ENCODE measurements at places on chromosomes 3 and 15.

DNA sequence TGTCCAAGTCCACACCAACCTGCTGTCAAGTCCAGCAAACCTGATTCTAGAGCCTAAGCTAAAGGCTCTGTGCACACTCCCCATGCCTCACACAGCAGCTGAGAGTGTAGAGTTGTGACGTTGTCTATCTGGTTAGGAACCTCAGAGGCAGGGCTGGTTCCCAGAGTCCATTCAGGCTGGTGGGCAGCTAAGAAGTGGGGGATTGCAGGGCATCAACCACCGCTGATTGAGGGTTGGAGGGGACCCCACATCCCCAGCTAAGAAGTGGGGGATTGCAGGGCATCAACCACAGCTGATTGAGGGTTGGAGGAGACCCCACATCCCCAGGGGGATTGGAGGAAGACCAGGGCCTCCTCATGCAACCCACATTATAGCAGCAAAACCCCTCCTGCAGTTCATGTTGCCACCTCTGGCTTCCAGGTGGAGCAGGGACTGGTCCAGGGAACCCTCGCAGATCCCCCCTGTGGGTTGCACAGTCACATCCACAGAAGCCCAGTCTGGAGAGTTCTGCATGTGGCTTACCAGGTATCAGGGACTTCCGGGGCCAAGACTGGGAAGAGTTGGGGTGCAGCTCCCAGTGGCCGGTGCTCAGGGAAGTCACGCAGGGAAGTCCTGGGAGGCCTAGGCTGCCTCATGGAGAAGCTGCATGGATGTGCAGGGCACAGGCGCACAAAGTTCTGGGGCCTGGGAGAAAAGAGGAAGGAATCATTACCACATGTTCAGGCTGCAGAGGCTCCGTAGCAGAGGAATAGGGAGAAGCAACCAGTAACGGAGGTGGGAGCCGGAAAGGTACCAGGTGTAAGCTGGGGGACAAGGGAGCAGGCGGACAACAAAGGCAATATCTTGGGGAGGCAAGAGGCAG lies 71.4 kb upstream of the PCSK6 start:
- no peaks in the 10 kb centered on the region for H3K4me1 ChIP-seq
- no peak for DNase-seq
- H3K27me3 ChIP-seq = peaks cover 29% of the 10 kb centered on the region
- H3K4me3 ChIP-seq = no peak overlapping the region
- no peaks in the 10 kb centered on the region for H3K36me3 ChIP-seq

DNA sequence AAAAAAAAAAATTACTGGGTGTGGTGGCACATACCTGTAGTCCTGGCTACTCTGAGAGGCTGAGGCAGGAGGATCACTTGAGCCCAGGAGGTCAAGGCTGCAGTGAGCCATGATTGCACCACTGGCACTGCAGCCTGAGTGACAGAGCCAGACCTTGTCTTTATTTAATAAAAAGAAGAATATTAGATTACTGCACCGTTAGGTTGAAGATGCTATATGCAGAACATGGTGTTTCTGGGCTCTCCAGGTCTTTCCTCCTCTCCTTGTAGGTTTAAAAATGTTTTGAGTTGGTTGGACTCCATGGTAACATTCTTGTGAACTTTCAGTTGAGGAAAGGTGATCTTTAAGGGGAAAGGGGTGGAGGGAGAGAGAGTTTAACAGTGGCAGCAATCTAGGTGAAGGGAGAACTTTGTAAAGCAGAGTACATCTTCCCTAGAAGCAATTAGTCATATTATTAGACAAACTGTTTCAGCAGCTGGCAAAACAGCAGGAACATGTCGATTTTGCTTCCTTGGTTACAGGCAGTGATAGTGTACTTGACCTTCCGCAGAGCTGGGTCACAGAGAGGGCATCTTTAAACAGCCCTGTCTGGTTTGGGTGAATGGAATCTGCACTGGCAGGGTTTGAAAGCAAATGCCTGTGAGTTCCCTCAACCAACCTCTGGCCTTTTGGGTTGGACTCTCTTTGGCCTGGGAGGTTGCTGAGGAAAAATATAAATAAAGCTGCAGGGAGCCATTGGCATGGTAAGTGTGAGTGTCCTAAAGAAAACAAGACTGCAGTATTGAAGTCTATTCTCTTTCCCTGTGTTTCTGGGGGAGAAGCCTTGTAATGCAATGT lies 42.8 kb downstream of the NR2C2 start:
- no peak overlapping the region for H3K4me3 ChIP-seq
- H3K27ac ChIP-seq = no peak overlapping the region
- no peaks in the 10 kb centered on the region for H3K36me3 ChIP-seq
- peaks cover 15% of the 10 kb centered on the region for H3K4me1 ChIP-seq

DNA sequence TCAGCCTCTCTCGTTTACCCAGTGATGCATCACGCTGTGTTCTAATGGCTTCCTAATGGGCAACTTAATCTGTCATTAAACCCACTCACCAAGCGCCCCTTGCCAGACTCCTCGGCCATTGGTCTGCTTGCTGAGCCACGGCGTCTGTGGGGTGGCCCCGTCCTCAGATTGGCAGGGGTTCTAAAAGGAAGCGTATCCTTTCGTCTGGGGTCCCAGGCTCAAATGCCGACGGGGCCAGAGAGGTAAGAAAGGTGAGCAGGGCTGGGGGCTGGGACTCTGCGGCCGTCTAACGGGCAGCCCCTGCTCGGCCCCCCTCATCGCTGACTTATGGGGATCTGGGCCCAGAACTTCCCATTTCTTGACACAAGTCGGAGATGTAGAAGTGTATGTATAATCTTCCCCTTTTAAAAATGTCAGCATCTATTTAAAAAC lies 315.1 kb upstream of the PROK2 start:
- no peaks in the 10 kb centered on the region for H3K36me3 ChIP-seq
- peaks cover 18% of the 10 kb centered on the region for H3K4me1 ChIP-seq
- H3K27ac ChIP-seq = no peak overlapping the region
- peaks cover 15% of the 10 kb centered on the region for H3K27me3 ChIP-seq
- H3K4me3 ChIP-seq = peak overlapping the region; percentile 30

DNA sequence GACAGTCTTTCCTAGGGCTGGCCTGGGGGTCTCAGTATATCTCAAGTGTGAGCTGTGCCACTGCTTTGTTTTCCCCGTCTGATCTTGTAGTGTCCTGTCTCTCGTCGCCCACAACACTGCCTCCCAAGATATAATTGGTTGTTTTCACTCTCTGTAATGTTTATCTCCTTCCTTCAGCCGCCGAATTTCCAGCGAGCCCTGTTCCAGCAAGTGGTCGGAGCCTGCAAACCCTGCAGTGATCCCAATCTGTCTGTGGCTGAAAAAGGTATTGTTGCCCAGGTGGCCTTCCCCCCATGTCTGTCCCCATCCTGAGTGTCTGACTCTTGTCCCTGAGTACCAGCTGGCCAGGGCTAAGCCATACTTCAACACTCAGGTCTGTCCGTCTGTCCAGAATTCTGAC lies 9.5 kb upstream of the MANF start:
- no peak overlapping the region for H3K27ac ChIP-seq
- H3K4me3 ChIP-seq = no peak overlapping the region
- no peaks in the 10 kb centered on the region for H3K4me1 ChIP-seq

DNA sequence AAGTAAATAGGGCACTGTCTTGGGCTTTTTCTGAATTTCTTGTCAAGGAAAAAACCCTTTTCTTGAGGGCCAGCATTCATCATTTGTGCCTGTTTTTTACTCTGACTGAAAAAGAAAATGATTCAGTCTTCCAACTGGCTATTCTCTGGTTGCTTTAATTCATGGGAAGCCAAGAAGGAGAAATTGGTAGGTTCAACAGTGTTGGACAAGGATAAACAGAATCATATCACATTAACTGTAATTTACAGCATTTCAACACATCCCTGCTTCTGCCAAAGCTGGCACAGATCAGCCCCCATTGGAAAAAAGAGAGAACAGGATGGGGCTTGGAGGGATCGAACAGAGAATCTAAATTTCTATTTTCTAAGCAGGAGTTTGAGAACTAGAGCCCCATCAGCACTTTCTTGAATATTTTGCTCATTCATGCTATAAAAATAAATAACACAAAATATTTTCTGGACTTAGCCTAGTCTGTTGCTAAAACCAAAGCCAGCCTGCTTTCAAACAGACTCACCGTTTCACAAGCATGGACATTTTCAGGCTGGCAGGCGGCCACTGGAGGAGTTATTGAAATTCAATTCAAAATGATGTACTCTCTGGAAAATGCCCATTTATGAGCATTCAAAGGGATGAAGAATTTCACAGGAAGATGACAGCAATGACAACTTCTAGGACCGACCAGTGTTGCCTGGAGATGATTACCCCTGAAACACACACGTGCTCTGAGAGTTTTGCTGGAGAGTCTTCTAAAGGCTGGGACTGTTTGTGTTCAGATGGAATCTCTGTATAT lies 181.2 kb downstream of the WNT5A start:
- DNase-seq = peak; percentile 87
- no peak overlapping the region for H3K4me3 ChIP-seq
- H3K4me1 ChIP-seq = no peaks in the 10 kb centered on the region
- no peaks in the 10 kb centered on the region for H3K27me3 ChIP-seq
- H3K27ac ChIP-seq = no peak overlapping the region

DNA sequence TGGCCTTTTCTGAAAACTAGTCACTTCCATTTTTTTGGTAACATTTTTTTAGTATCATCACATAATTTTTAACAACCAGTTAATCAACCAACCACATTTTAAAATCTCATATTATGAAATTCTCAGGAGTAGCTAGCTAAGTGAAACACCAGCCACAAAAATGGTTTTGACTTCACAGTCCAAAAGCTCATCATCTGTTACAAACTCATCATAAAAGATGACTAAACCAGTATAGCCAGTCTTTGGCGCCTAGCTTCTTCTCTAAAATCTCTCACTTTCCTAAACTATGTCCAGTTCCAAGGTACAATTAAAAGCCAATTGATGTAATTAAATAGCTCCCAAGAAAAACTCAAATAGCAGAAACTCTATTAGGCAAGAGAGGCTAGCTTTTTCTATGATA lies 88.2 kb upstream of the ZNF385D start:
- no peak for DNase-seq
- H3K36me3 ChIP-seq = no peaks in the 10 kb centered on the region
- no peak overlapping the region for H3K4me3 ChIP-seq
- H3K4me1 ChIP-seq = no peaks in the 10 kb centered on the region
- no peak overlapping the region for H3K27ac ChIP-seq
